Stimulated activated CD8-positive, alpha-beta memory T cell treated with anti-CD3 and anti-CD28 coated beads, Interleukin-4, amount 100 ng/mL, for 24 hours (primary cell): ENCODE measurements at places on chromosomes 1 and 21.

- DNase-seq: no peak
Measured at GRCh38 chr1:171792656-171793369, 11.4 kb downstream of the METTL13 start.

- DNase-seq: no peak
Measured at GRCh38 chr1:195195423-195196057, 1412.7 kb downstream of the KCNT2 start.

- no peak for DNase-seq
Measured at GRCh38 chr1:11523746-11524464, 45.0 kb downstream of the DISP3 start.

DNA sequence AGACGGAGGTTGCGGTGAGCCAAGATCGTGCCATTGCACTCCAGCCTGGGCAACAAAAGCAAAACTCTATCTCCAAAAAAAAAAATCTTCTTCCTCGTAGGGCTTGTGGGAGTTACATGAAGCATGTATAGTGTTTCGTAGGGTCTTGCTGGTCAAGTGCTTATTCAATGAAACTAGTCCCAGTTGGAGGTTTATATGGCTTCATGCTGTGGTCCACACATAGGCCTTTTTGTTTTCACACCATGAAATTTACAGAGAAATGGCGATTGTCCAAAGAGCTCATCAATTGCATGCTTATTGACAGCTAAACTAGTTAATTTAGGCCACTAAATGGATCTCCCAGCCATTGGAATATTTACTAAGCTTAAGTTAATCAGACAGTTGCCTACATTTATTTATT lies 29.6 kb downstream of the HUNK start:
- no peak for DNase-seq

DNA sequence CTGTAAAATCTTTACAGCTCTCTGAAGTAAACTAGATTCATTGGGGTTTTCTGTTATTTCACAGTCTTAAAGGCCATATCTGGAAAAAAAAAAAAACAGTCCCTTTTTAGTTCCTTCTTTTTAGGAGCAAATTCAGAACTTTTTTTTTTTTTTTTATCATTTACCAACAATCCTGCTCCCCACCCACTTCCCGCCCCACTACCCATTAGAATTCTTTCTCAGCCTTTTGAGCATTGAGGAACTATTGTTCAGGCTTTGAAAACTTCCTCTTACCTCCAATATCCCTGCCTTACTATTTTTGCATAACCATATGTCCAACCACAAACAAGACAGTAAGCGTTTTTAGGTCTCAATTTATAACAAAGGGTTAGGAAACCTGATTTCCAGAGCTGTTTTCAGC lies 330.1 kb downstream of the PLPP3 start:
- DNase-seq: no peak

DNA sequence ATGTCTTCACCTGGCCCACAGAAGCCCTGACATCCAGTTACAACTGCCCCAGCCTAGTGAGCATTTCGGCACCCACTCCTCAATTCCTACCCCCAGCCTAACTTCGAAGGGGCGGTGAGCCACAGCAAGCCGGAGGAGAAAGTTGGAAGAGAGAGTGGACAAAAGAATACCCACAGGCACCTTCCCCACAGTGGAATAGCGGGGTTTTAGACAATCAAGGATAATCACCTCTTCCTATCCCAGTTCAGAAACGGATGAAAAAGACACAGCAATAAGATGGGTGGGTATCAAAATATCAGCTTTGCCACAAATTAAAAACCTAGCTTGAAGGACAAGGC lies 1.3 kb upstream of the LSS start:
- DNase-seq: no peak

DNA sequence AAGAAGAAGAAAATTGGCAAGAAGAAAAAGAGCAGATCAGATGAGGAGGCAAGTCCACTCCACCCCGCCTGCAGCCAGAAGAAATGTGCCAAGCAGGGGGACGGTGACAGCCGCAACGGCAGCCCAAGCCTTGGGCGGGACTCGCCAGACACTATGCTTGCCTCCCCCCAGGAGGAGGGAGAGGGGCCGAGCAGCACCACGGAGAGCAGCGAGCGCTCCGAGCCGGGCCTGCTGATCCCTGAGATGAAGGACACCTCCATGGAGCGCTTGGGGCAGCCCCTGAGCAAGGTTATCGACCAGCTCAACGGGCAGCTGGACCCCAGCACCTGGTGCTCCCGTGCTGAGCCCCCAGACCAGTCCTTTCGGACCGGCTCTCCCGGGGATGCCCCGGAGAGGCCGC lies 9.0 kb upstream of the SLC25A34 start:
- DNase-seq: no peak
